ENCODE measurements at places on chromosomes 5 and 9. TPM values are rescaled to one million over a fixed set of nuclear protein-coding genes. Genes with fewer than 3 reads are reported as not detected.

Gene APC
- 42.6 TPM for polyA plus RNA-seq

Gene FLT4
- 40.5 TPM for polyA plus RNA-seq

Gene ENC1
- polyA plus RNA-seq, result 206 TPM

- no peak overlapping the region for H3K27ac ChIP-seq
- DNase-seq, result no peak
- peaks cover 27% of the 10 kb centered on the region for H3K4me1 ChIP-seq
- H3K4me3 ChIP-seq, result no peak overlapping the region
- no peaks in the 10 kb centered on the region for H3K27me3 ChIP-seq
Measured at GRCh38 chr5:56565644-56566043, 249.7 kb upstream of the MAP3K1 start.

- H3K4me3 ChIP-seq, result no peak overlapping the region
- H3K27ac ChIP-seq, result no peak overlapping the region
- no peak for DNase-seq
- H3K4me1 ChIP-seq, result no peaks in the 10 kb centered on the region
- H3K36me3 ChIP-seq, result no peaks in the 10 kb centered on the region
- H3K27me3 ChIP-seq, result no peaks in the 10 kb centered on the region
Measured at GRCh38 chr5:86371061-86371460, 246.7 kb upstream of the COX7C start.

- no peak overlapping the region for H3K4me3 ChIP-seq
- H3K27me3 ChIP-seq, result no peaks in the 10 kb centered on the region
- H3K27ac ChIP-seq, result no peak overlapping the region
- no peak for DNase-seq
Measured at GRCh38 chr9:27487128-27487640, 36.9 kb upstream of the IFNK start.

DNA sequence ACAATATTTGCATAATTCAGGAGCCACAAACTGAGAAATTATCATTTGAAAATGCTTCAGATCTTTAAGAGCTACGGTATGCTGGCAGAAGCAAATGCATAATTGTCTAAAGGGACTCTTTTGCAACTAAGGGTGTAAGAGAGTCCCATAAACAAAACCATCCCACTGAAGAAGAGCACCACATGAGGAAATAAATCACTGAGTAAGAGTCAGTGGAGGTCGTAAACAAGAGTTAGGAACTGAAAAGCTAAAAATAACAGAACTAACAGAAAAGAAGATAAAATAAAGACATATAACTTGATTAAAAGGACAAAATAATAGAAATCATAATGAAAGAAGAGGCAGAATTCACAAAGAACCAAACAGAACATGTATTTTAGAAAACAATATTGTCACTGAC is 3.5 kb upstream of the SMC2 start:
- H3K36me3 ChIP-seq, result no peaks in the 10 kb centered on the region
- no peak overlapping the region for H3K4me3 ChIP-seq
- H3K27ac ChIP-seq, result peak overlapping the region; percentile 96
- no peaks in the 10 kb centered on the region for H3K27me3 ChIP-seq

- no peak overlapping the region for H3K4me3 ChIP-seq
- H3K27ac ChIP-seq, result peak overlapping the region; percentile 53
- no peaks in the 10 kb centered on the region for H3K36me3 ChIP-seq
- H3K4me1 ChIP-seq, result peaks cover 4% of the 10 kb centered on the region
Measured at GRCh38 chr5:91468651-91469422, 85.7 kb upstream of the ARRDC3 start.

- no peak overlapping the region for H3K27ac ChIP-seq
- H3K27me3 ChIP-seq, result no peaks in the 10 kb centered on the region
- no peaks in the 10 kb centered on the region for H3K4me1 ChIP-seq
- DNase-seq, result no peak
- no peak overlapping the region for H3K4me3 ChIP-seq
Measured at GRCh38 chr5:93087326-93087725, 493.7 kb downstream of the NR2F1-AS1 start.

DNA sequence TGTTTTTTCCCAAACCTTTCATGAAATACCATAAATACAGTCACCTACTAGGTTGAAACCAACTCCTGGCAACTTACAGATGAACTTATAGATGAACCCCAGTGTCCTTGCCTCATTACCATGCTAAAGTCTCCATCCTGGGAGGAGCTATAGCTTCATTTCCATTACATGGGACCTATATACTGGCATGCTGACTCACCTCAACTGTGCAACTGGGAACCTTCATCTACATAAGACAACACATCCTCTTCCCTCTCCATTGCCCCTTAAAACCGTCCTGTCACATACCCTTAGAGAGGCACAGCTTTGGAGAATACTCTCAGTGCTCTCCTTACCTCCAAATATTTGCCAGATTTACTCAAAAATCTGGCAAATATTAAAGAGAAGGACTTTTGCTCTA is 638.3 kb downstream of the HTR1A start:
- no peaks in the 10 kb centered on the region for H3K27me3 ChIP-seq
- H3K27ac ChIP-seq, result no peak overlapping the region
- H3K4me1 ChIP-seq, result no peaks in the 10 kb centered on the region
- no peaks in the 10 kb centered on the region for H3K36me3 ChIP-seq
- no peak for DNase-seq

DNA sequence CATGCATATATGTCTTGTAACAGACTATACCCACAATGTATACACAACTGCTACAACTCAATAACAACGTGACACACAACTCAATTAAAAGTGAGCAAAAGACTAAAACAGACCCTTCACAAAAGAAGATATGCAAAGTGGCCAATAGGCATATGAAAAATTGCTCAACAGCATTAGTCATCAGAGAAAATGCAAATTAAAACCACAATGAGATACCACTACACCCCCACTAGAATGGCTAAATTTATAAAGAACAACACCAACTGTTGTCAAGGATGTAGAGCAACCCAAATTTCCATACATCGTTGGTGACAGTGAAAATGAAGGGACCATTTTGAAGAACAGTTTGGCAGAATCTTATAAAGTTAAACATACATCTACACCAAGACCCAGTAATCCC is 38.9 kb downstream of the GABRB2 start:
- H3K27me3 ChIP-seq, result no peaks in the 10 kb centered on the region
- no peak overlapping the region for H3K27ac ChIP-seq
- no peaks in the 10 kb centered on the region for H3K4me1 ChIP-seq
- no peaks in the 10 kb centered on the region for H3K36me3 ChIP-seq

GRCh38 chr5:163807781-163808180 is 302.4 kb downstream of the MAT2B start:
- no peaks in the 10 kb centered on the region for H3K36me3 ChIP-seq
- no peak for DNase-seq
- H3K4me3 ChIP-seq, result no peak overlapping the region
- H3K27me3 ChIP-seq, result no peaks in the 10 kb centered on the region
- no peaks in the 10 kb centered on the region for H3K4me1 ChIP-seq

- H3K36me3 ChIP-seq, result no peaks in the 10 kb centered on the region
- no peaks in the 10 kb centered on the region for H3K27me3 ChIP-seq
- no peak overlapping the region for H3K4me3 ChIP-seq
- H3K4me1 ChIP-seq, result peaks cover 2% of the 10 kb centered on the region
- H3K27ac ChIP-seq, result no peak overlapping the region
- no peak for DNase-seq
Measured at GRCh38 chr9:113963017-113963620, 87.0 kb downstream of the ZNF618 start.

DNA sequence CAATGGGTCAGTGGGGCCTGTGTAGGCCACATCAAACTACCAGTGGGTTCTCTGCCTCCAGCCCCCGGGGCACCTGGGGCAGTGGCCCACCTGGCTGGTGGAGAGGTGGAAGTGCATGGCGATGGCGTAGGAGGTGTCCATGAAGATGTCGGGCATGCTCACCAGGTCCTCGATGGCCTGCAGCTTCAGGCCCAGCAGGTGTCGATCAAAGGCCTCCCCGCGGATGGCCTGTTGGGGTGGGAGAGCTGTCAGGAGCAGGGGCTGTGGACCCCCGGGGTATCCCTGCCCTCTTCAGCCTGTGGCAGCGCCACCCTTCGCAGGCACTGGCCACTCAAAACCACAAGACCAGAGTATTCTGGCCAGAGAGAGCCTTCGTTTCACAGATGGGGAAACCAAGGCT is 14.7 kb downstream of the CRAT start:
- no peaks in the 10 kb centered on the region for H3K27me3 ChIP-seq
- H3K4me3 ChIP-seq, result no peak overlapping the region
- H3K27ac ChIP-seq, result no peak overlapping the region
- no peaks in the 10 kb centered on the region for H3K36me3 ChIP-seq

DNA sequence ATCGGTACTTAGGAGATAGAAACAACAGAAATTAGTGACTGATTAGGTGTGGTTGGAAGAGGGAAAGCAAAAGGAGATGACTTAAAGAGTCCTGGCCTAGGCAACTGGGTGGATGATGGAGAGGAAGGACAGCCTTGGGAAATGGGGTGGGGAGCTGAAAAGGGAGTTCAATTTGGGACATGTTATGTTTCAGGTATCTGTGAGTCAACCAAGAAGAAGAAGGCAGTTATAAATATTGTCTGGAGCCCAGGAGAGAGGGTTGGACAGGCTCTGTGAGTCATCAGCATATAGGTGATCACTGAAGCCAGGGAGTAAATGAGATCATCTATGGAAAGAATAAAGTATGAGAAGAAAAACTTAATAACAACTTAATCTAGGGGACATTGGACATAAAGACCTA is 357.7 kb downstream of the NPR3 start:
- no peak overlapping the region for H3K27ac ChIP-seq
- H3K27me3 ChIP-seq, result no peaks in the 10 kb centered on the region
- no peak overlapping the region for H3K4me3 ChIP-seq
- DNase-seq, result no peak

DNA sequence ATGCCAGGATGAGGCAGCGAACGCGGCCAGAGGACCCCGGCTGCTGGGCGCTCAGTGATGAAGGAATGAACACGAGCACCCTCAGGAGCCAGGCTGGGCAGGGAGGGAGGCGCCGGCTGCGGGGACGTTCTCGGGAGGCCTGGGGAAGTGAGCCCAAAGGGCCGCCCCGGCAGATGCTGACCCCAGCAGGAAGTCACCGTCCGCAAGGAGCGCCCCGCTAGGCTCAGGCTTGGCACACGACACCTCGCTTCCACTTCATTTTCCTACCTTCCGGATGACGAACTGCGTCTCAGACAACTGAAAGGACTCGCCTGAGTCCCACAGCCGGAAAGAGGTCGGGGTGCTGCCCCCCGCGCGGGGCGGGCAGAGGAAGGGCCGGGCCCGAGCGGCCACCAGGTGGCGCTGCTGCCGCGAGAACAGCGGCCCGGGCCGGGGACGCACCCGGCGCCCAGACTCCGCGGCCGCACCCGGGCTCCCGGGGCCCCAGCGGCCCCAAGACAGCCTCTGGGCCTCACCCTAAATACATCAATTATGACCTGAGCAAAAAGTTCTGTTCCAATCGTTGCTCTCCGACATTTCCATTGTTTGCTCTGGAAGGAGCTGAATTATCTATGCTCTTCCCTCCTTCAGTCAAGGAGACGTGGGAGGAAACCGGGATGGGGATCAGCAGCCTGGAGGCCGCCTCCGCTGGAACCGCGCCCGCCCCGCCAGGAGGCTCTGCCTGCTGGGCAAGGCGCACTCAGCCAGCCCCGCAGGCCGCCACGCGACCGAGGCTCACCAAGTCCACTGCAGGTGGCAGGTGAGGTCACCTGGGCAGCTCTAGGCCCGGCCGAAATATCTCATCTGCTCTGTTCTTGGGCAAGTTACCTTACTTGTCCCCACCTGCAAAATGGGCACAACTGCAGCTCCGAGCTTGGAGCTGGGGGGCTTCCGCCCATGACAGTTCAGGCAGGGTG is 107.0 kb downstream of the ZNF354C start:
- H3K36me3 ChIP-seq, result no peaks in the 10 kb centered on the region
- peaks cover 11% of the 10 kb centered on the region for H3K4me1 ChIP-seq
- H3K27me3 ChIP-seq, result peaks cover 27% of the 10 kb centered on the region
- H3K4me3 ChIP-seq, result peak overlapping the region; percentile 18
- no peak overlapping the region for H3K27ac ChIP-seq
